ENCODE measurements at places on chromosomes 11 and 22.

DNA sequence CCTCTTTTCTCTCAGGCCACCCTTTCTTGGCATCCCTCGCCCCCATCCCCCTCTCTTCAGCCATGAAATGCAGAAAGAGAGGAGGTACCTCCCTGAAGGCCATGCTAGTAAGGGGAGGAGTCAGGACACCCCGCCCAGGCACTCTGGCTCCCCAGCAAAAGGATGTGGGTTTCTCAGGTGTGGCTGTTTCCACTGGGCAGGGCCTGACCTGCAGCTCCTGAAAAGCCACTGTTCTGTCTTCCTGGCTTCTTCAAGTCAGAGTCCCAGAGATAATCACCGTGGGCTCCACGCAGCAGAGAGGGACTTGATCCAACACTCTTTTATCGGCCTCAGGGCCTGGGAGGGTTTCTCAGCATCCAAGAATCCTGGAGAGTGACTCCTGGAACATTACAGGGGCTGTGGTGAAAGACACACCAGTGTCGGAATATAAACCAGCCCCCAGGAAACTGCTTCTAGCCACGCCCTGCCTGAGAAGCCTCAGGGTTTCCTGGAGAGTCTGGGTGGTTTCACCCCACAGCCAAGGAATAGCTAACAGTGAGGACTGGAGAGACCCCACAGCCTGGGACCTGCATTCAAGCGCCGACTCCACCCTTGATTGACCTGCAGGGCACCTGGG is 45.7 kb upstream of the TSPAN18 start:
- no peak for DNase-seq

GRCh38 chr11:60951904-60952741 is at the start of gene SLC15A3:
Gene SLC15A3 (minus strand): TSS chr11:60952176. CDS start chr11:60951551, 625 bp downstream.
- DNase-seq, result peak; percentile 33

DNA sequence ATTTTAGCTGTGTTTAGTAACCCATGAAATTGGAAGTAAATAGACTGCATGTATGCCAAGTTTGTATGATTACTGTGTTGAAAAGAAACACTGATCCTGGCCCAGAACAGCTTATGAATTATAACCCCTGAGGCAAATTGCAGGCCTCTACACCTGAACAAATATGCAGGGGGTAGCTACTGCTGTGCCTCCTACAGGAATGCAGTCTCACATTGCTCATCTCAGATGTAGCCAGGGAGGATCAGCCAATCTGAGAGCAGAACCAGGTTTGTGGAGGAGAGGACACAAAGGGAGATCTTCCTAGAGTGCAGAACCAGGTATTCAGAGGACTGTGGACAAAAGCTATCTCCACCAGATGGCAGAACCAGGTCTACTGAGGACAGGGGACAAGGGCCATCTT is 442.2 kb upstream of the DDI1 start:
- no peak for DNase-seq

DNA sequence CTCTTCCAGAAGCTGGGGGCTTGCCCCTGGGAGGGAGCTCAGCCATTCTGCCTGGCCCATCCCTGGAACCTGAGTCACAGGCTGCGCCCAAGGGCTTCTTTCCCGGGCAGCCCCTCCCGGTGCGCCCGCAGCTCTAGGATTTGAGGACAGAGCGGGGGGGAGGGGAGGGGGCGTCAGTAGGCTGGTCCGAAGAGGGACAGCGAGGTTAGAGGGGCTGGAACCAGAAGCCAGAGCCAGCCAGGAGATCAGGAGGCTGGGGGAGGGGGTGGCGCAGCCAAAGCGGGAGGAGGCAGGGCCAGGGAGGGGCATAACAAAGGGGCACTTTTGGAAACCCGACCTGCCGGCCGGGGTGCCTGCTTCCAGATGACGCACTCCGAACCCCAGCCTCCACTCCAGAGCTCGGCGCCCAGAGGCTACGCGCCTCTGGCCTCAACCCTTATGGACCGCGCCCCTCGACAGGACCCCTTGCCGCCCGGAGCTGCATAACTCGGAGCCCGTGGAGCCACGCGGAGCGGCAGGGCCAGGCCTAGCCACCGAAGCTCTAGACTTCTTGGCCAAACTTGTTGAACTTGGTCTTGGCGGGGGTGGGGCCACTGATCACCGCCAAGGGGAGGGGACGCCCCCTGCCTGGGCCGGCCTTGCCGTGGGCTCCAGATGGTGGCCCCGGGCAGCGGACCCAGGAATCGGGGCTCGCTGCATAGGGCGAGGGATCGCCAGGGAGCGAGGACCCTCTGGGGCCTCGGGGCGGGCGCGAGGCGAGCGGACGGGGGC is 744 bp downstream of the PACSIN3 start:
- peak; percentile 45 for DNase-seq

DNA sequence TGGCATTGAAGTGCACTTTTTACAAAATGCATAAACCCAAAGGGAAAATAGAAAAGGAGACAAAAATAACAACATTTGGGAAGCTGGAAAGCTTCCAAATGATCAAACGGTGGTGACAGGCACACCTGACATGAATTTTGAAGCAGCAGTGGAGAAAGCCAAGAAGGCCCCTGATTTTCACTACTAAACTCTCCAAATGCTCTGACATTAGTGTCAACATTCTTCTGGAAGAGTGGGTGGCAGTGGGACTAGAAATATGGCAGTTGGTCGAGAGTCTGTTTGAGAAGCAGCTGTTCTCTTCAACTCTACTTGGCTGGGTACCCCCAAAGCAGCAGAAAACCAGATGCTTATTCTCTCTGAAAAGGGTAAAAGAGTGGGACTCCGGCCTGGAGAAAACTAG is 12.3 kb upstream of the APOA5 start:
- no peak for DNase-seq

DNA sequence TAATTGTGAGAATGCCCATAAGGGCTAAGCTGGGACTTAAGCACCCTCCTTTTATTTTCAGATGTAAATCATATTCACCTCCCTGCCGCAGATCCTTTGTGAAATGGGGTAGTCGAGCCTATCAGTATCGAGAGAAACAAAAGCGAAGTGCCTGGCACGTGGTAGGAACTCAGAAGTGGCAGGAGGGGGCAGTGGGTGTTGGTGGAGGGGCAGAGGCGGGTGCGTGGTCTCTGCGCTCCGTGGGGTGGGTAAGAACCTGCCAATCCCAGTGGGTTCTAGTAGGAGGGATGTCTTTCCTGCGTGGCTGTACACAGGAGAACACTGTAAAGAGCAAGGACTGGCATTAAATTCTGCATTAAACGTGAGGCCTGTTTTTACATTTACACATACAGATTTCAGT is 21.8 kb upstream of the PARVB start:
- no peak for DNase-seq

GRCh38 chr11:4643076-4643475 is 706 bp upstream of the OR51E1 start:
- no peak for DNase-seq

- DNase-seq, result no peak
These were observed 136.2 kb downstream of the CD44 start for GRCh38 chr11:35274909-35275785.

- no peak for DNase-seq
These were observed 30.9 kb downstream of the ART5 start for GRCh38 chr11:3610846-3611245.

- DNase-seq, result peak; percentile 49
These were observed 18.9 kb downstream of the ADM start for GRCh38 chr11:10323793-10324170.

GRCh38 chr11:124934862-124935547 is 842 bp downstream of the HEPACAM start:
- peak; percentile 80 for DNase-seq

DNA sequence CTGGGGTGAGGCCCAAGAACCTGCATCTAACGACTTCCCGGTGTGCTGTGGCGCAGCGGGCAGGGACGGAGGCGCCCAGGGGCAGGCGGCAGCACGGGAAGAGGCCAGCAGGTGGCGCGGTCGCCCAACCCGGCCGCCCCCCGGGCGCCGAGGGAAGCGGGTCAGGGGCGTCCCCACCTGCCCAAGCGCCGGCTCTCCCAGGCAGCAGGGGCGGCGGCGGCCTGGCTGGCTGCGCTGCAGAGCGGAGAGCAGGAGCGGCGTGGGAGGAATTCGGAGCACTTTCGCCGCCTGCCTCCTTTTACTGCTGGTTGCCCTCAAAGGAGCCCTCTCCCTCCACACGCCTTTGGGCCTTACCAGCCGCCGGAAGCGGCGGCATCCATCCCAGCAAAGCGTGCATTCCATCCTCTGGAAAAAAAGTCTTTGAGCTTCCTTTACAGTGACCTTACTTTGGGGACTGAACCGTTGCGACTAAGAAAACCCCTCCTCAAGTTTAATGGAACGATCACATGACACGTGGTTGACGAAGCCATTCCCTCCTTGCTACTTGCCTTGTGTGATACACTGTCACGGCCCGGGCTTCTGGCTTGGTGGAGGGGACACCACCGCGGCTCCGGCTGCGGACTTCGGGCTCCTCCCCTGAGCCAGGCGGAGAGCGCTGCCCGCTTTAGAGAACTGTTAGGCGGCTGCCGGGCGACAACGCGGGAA is 106.8 kb upstream of the CLMP start:
- peak; percentile 39 for DNase-seq

DNA sequence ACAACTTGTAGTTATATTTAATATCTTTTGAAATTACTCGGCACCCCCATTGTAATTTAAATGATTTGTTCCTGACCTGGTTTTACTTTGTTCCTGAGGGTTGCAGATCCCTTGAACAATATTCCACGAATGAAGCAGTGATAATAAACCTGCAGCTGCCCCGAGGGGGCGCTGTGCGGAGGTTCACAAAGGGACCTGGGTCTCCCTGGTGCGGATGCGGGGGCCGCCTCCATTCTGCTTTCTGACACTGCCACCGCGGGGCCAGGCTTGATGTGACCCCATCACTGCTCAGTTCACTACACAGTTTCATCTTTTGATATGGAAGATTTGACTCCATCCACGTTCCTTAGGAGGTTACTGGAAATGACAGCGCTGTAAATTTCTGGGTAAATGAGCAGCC is 62.9 kb upstream of the PRODH start:
- no peak for DNase-seq

GRCh38 chr11:72683782-72684200 is 9.6 kb upstream of the PDE2A start:
- no peak for DNase-seq

DNA sequence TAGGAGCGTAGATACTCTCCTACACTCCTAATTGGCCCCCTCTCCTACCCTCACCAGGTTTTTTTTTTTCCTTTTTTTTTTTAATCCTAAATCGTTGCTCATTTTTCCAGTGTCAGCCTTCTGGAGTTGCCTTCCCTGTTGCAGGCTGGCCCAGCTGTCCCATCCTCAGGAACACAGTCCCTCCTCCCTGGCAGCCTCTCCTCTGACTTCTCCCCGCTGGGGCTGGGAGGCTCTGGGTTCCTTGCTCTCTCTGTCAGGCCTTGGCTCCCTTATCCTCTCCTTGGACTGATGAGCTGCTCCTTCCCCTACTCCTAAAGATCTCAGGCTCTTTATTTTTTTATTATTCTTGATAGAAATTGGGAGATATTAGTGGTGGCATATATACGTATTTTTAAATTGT is 62.2 kb downstream of the PKNOX2 start:
- no peak for DNase-seq

DNA sequence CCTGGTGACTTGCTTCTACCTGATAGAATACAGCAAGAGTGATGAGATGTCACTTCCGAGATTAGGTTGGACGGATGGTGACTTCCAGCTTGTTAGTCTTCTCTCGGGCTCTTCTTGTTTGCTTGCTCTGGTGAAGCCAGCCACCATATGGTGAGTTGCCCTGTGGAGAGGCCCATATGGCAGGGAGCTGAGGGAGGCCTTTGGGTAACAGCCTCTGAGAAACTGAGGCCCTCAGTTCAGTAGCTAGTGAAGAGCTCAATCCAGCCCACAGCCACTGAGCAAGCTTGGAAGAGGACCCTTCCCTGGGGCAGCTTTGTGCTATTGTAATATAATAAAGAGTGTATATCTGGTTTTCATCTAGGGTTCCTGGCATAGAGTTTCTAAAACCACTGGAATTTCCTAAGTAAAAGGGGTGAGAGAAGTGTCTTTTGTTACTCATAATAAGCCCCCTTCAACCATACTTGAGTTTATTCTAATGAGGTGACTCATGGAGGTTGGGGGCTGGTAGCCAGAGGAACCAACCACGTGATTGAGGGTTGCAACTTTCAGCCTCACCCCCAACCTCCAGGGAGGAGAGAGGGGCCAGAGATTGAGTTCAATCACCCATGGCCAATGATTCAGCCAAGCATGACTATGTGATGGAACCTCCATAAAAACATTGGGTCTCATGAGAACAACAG is 8.0 kb upstream of the TPCN2 start:
- DNase-seq, result peak; percentile 96

DNA sequence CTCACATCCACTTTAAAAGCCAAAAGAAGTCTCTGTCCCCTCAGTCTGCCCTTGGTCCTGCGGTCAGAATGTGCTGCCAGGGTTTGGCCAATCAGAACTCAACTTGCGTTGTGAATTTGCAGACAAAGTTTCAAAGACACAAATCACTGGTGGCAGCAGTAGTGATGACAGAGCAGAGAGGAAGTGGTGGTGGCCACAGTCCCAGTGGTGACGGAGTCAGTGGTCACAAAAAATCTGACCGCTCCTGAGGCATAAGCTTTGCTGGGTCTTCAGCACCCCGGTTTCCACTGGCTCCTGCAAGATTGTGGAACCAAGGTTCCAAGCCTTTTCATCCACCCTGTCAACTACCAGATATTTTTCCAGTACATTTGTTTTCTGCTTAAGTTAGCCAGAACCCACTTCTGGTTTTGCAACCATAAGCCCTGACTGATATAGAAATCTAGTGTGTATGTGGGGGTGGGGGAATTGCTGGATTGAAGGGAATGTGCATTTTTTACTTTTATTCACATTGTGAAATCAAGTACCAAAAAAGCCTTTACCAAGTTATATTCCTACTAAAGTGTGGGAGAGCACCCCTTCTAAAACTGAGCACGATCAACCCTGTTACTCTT is 112.3 kb downstream of the TMPRSS5 start:
- DNase-seq, result peak; percentile 6

DNA sequence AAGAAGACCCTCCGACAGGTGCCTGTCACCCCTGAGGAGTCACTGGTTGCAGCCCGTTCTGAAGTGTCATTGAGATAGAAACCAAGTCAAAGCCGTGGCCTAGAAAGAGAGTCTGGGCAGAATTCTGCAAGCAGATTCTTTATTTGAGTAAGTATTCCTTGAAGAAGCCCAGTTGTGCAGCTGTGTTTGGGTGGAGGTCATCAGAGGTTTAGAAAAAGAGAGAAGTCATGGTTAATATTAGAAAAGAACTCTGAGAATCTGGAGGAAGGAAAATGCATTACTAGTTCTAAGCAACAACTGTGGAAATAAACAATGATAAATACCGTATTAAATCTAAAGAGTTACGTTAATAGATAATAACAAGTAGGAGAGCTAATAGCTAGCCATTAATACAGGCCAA is 118.8 kb upstream of the KIRREL3 start:
- DNase-seq, result no peak

- no peak for DNase-seq
These were observed 59.8 kb upstream of the WNT7B start for GRCh38 chr22:46036558-46037408.

GRCh38 chr11:2222451-2222850 is 47.9 kb downstream of the ASCL2 start:
- DNase-seq, result peak; percentile 15

- DNase-seq, result no peak
These were observed 921.9 kb upstream of the TENM4 start for GRCh38 chr11:80362563-80363340.

GRCh38 chr11:104892723-104893511 is 5.3 kb downstream of the CASP12 start:
- DNase-seq, result peak; percentile 15
